CMK (cell line): ENCODE measurements at places on chromosomes 7 and 10.

DNA sequence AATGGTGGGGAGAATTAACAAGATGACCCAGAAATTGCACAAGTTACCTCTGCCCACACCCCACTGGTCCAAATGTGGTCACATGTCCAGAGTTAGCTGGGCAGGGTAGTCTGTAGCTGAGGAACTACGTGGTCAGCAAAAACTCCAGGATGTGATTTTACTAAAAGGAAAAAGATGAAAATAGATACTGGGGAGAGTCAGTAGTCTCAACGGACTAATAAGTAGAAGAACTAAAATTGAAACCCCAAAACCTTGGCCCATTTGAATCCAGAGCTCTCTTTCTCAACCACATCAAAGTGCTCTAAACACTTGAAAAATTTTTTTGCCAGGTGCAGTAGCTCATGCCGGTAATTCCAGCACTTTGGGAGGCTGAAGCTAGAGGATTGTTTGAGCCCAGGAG, 146.3 kb downstream of the SKIDA1 start:
- no peak for DNase-seq

GRCh38 chr10:71359364-71360046, 37.2 kb upstream of the CDH23 start:
- no peak for DNase-seq

DNA sequence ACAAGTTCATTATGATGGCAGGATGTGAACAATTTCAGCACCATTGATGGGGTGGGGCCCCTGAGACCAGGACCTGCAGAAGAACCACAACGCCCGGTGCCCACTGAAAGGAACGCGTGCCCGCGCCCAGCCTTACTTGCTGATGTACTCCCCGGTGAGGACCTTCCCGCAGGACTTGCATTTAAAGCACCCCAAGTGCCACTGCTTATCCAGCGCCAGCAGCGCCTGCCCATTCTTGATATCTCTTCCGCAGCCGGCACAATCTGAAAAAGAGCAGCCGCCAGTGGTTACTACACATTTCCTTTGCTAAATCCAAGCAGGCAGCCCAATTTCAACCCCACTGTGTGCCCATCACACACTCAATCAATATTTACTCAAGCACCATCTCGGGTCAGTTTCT, 110.6 kb downstream of the ABLIM1 start:
- DNase-seq, result no peak

- no peak for DNase-seq
Measured at GRCh38 chr7:55130395-55131141, 111.8 kb downstream of the EGFR start.

- no peak for DNase-seq
Measured at GRCh38 chr10:48288661-48289060, 14.2 kb upstream of the FRMPD2 start.

DNA sequence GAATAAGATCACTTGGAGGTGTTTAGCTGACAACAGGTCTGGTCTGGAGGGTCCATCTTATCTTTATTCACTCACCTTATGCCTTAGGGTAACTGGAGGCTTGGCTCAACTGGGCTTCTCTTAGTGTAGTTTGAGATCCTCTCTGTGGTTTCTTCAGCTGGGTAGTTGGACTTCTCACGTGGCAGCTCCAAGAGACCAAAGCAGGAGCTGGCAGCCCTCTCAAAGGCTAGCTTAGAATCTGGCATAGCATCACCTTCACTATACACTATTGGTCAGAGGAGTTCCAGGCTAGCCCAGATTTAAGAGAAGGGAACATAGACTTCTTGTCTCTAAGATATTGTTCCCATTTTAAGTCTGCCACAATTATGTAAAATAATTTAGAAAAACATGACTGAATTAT, 16.4 kb downstream of the ADK start:
- DNase-seq, result no peak

- DNase-seq, result no peak
Measured at GRCh38 chr10:121732656-121733445, 134.6 kb upstream of the FGFR2 start.

GRCh38 chr10:5546891-5547680, 22.3 kb downstream of the CALML3 start:
- no peak for DNase-seq

DNA sequence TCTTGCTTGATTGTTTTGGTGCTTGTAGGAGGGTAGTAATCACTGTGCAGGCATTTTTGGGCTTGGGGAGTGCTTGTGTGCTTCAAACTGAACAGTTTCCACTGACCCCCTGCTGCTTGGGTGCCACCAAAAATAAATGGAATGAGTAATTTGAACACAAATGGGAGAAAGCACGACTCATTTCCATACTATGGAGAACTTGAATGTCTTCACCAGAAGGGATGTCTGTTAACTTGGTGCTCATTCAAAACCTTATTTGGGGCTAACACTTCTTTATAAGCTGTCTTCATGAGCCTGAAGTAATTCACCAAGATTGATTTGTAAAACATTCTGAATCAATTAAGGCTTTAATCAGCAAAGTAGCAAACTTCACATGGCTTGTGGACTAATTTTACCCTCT, 560.3 kb downstream of the SDK1 start:
- no peak for DNase-seq

DNA sequence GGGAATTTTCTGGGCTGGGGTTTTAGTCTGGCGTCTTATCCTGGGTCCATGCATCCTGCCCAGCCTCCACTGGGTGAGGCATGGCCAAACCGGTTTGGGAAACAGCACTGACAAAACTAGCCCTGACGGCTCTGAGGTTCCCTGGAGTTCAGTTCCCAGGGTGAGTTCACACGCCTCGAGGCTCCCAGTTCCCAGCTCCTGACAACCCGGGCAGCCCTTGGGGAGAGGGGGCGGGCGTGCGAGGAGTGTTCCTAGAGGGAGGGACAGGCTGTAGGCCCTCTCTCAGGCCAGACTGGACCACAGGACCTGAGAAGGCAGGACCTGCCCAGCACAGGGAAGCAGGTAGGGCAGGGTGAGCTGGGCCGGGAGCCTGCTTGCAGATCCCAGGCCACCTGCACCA, 82.3 kb upstream of the PPIF start:
- no peak for DNase-seq

DNA sequence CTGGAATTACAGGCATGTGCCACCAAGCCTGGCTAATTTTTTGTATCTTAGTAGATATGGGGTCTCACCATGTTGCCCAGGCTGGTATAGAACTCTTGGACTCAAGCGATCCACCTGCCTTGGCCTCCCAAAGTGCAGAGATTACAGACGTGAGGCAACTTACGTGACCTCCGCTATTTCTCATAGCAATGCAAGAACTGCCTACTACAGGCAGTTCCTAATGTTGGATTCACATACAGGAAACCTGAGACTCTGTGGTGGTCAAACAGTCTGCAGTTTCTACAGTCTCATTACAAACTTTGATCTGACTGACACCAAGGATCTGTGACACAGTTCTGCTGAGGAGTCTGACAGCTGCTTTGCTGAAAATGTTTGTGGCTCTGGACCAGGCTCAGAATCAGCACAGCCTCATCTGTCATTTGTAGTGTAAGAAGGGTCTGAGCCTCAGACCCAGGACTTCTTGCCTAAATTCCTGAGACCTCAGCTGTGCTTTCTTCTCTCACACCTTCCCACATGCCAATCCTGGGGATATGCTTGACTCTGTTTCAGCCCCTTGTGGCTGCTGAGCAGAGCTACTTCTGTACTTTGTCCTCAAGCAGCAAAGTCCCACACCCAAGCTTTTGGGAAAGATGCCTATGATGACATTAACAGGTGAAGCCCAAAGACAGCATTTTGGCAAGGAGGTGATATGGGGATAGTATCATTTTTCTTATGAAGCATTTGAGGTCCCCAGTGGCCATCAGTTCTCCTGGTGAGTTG, 48.0 kb upstream of the CYP2C9 start:
- DNase-seq, result no peak

GRCh38 chr10:112461029-112461887, 14.2 kb downstream of the VTI1A start:
- DNase-seq, result no peak

DNA sequence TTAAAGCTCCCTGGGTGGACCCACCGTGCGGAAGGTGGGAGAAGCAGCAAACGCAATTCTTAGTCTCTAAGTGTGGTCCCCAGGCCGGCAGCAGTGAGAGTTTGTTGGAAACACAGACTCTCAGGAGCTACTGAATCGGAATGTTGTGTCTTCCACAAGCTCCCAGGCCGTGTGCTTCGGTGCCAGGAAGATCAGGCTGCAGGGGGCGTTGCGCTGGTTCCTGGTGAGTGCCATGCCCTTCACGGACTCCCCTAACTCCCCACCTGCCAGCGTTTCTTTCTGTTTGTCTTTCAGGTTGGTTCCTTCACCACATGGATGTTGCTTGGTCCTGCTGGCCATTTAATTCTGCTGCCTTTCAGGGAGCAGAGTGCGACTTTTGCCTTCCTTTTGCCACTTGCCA, 91.2 kb upstream of the PITRM1 start:
- no peak for DNase-seq

- DNase-seq, result no peak
Measured at GRCh38 chr7:79936281-79936983, 198.2 kb upstream of the GNAI1 start.

- no peak for DNase-seq
Measured at GRCh38 chr7:37675749-37676148, 7.8 kb upstream of the GPR141 start.

DNA sequence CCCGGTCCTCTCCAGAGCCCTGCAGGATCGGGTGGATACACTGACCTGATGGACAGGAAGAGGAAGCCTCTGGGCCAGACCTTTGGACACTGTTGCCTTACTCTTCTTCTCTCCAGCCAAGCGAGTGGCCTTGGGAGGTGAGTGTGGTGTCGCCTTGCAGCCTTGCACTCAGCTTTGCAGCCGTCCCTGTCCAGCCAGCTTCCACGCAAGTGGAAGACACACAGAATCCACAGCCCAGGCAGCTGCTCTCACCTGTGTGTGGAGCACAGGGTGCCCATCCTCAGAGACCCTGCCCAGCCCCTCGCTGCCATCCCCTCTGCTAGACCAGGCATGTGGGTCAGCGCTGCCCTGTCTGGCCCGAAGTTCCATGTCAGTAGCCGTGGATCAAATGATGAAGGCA, 239.1 kb downstream of the EBF3 start:
- no peak for DNase-seq
